Stimulated activated CD4-positive, alpha-beta T cell treated with anti-CD3 and anti-CD28 coated beads, Interleukin-12 subunit alpha, Interleukin-12 subunit beta, amount 100 ng/mL, for 48 hours (primary cell): ENCODE measurements at places on chromosomes 4 and X.

DNA sequence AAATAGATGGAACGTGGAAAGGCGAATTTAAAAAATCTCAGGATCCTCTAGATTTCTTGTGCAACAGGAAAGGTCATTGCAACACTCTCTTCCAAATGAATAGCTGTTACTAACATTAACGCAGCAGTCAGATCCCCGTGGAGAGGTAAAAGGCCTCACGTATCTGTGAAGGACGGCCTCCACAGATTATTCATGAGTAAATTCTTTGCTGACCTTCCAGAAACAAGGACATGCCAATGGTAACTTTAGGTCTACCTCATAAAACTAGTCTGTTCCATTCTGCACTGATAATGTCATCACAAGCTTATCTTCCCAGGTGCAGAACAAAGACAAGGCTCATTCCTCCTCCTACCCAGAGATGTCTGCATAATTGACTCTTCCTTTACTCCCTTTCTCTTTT is 16.1 kb upstream of the REPS2 start:
- DNase-seq: no peak

DNA sequence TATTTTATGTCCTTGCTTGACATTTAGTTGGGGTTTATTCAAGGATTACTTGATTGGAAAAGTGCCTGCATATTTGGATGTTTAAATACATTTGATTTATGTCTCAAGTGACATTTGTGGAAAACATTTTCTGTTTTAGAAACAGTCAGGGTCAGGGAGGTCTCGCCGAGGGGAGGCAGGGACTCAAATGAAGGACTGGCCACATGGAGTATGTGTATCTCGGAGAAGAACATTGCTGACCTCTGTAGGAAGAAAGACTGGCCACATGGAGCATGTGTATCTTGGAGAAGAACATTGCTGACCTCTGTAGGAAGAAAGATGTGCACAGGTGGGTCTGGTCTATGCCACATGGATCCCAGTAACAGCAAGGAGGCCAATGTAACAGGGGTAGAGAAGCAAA is 233.6 kb downstream of the TRIML1 start:
- DNase-seq: no peak

DNA sequence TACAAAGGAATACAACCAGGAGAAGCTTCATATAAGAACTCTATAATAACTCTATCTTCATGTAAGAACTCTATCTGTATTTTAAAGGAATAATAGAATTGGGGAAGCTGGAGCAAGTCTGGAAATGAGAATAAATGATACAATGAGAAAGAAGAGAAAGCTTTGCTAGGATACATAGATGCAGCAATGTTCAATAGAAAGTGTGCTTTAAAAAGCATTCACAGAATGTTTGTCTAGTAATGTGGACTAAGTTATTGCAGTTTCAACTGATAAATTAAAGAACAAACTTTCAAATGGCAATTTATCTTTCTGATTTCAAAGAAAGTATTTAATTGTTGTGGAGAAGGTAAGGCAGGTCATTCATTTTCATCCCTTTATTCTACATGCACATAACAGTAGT is 104.9 kb downstream of the TTC29 start:
- DNase-seq: no peak

DNA sequence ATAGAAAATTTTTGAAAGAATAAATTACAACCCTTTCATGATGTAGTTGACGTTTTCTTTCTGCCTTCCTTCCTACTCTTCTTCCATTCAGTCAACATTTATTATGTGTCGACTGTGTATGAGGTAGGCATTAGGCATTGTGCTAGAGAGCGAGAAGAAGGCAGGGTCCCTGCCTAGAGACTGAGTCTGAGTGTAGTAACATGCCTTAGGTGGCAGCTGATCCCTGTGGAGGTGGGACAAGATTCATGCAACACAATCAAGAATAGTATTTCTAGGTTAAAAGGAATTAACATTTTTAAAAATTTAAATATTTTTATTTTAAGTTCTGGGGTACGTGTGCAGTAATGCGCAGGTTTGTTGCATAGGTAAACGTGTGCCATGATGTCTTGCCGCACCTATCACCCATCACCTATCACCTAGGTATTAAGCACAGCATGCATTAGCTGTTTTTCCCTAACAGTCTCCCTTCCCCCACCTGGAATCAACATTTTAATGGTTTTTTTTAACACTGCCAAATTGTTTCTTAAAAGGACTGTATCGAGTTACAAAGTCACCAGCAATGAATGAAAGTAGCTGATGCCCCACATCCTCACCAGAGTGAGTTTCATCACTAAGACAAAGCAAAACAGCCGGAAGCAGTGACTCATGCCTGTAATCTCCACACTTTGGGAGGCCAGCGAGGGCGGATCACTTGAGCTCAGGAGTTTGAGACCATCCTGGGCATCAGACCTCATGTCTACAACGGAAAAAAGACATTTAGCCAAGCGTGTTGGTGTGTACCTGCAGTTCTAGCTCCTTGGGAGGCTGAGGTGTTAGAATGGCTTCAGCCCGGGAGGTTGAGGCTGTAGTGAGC is 84.0 kb downstream of the WWC2 start:
- peak; percentile 22 for DNase-seq

GRCh38 chr4:2289311-2289954 is 27.5 kb upstream of the MXD4 start:
- DNase-seq: no peak

DNA sequence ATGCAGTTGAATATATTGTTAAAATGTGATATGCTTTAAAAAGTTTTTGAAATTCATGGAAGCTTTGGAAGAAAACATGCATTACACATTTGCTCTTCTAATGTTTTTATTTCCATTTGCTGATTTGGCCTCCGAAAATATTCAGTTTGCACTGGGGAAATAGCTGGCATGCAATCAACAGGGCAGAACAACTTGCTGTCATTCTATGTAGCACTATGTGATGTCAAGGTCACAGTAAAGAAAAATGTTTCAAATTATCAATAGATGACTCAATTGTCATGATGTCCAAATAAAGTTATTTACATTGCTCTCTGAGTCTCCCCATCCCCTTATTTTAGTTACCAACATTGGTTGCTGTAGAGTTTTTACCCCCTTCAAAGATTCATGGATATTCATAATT is 119.2 kb downstream of the TLL1 start:
- DNase-seq: no peak

DNA sequence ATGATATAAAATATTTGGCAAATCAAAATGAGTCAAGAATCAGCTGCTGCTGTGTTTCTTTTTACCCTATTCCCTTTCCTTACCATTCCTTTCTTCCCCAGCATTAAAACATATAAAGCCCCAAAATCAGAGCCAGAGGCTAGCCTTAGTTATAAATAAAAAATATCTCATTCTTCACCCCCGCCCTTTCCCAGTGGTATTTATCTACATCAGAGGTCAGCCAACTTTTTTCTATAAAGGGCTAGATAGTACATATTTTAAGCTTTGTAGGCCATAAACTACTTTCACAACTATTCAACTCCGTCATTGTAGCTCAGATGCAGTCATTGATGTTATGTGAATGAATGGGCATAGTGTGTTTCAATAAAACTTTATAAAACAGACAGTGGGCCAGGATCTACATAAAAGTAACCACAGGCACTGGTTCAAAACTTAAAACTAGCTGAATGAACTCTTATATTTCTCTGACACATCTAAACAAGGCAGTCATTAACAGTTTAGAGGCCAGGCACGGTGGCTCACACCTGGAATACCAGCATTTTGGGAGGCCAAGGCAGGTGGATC is 30.5 kb upstream of the TCEANC start:
- DNase-seq: no peak

DNA sequence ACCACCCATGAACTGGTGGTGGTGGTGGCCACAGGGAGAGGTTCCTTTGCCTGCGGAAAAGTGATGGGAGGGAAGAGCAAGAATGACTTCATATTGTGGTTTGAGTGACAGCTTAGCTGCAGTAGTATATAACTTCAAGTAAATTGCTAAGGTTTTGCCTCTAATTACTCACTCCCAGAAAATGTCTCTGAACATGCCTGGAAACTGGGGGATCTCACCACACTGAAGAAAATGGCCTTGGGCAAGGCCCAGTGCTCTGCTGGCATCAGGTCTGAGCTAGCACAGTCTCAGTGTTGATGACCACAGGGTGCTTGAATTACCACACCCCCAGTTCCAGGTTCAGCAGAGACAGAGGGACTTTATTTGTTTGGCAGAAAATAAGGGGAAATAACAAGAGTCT is 2085.4 kb downstream of the ARAP2 start:
- no peak for DNase-seq

GRCh38 chr4:151184523-151185458 is 85.4 kb downstream of the RPS3A start:
- DNase-seq: no peak

GRCh38 chrX:54748626-54749025 is 49.4 kb downstream of the ITIH6 start:
- no peak for DNase-seq

GRCh38 chr4:73499996-73500765 is 18.6 kb downstream of the AFM start:
- no peak for DNase-seq

GRCh38 chrX:47992669-47993068 is 11.1 kb downstream of the ZNF182 start:
- DNase-seq: no peak

DNA sequence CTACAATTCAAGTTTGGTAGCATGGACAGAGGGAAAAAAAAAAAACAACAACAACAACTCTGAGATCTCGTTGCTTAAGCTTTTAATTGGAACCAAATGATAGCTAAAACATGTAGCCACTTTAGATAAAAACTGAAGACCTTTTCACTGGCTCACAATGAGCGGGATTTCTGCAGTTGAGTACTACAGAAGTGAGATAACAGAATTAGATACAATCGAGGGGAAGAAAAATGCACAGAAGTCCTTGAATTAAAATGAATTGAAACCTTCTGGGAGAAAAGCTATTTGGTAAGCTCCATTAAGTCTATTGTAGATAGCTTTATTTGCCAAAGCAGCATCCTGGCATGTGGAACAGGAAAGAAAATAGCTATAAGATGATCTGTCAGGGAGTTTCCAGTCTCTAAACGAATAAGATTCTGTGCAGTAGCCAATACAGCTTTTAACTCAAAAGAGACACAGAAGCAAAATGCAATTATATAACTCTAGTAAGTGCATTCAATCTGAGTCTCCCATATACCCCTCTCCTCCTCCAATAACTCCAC is 248.5 kb downstream of the ENOX2 start:
- no peak for DNase-seq

GRCh38 chr4:87365348-87365747 is 25.6 kb downstream of the HSD17B11 start:
- DNase-seq: no peak

DNA sequence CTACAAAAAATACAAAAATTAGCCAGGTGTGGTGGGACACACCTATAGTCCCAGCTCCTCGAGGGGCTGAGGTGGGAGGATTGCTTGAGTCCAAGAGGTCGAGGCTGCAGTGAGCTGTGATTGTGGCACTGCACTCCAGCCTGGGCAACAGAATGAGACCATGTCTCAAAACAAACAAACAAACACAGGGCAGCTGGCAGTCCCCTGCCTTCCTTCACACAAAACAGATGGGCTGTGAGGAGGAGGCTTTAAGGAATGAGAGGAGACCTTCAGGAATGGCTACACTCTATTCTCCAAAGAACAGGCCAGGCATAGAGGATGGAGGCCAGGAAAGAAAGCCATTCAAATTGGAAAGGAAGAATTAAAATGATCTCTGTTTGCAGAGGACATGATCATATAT is 65.6 kb upstream of the MAML3 start:
- DNase-seq: no peak

GRCh38 chr4:1765409-1766072 is 27.6 kb upstream of the FGFR3 start:
- no peak for DNase-seq

DNA sequence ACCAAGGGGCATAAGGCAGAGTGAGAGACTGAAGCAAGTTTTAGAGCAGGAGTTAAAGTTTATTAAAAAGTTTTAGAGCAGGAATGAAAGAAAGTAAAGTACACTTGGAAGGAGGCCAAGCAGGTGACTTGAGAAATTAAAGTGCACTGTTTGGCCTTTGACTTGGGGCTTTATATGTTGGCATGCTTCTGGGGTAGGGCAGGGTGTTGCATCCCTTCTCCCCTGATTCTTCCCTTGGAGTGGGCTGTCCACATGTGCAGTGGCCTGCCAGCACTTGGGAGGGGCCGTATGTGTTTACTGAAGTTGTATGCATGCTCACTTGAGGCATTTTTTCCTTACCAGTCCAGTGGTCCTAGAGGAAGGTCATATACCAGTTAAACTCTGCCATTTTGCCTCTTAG is 35.3 kb upstream of the GPR173 start:
- DNase-seq: no peak

- no peak for DNase-seq
Measured at GRCh38 chrX:2145692-2146367, 354.9 kb downstream of the DHRSX start.

GRCh38 chr4:160745126-160745525 is 1418.7 kb downstream of the FSTL5 start:
- DNase-seq: no peak

- no peak for DNase-seq
Measured at GRCh38 chrX:103847174-103847870, 15.3 kb upstream of the RAB9B start.

- DNase-seq: no peak
Measured at GRCh38 chr4:89172865-89173264, 61.5 kb downstream of the TIGD2 start.

GRCh38 chr4:151792995-151793394 is 32.2 kb upstream of the GATB start:
- no peak for DNase-seq

GRCh38 chrX:13489454-13489853 is 79.9 kb upstream of the EGFL6 start:
- DNase-seq: no peak

DNA sequence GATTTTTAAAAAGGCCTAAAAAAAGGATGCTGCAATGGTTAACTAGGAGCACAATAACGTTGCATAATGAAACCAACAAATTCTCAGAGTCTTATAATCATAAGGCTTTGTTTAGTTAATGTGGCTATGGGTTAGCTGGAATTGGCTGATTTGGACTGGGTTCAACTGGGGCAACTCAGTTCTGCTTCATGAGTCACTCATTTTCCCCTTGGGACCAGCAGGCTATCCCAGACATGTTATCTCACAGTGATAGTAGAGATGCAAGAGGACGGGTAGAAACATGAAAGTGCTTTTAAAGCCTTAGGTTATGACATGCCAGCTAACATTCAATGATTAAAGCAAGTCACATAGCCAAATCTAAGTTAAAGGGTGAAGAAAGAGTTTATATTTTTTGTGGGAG is 189.2 kb upstream of the GK2 start:
- DNase-seq: no peak

DNA sequence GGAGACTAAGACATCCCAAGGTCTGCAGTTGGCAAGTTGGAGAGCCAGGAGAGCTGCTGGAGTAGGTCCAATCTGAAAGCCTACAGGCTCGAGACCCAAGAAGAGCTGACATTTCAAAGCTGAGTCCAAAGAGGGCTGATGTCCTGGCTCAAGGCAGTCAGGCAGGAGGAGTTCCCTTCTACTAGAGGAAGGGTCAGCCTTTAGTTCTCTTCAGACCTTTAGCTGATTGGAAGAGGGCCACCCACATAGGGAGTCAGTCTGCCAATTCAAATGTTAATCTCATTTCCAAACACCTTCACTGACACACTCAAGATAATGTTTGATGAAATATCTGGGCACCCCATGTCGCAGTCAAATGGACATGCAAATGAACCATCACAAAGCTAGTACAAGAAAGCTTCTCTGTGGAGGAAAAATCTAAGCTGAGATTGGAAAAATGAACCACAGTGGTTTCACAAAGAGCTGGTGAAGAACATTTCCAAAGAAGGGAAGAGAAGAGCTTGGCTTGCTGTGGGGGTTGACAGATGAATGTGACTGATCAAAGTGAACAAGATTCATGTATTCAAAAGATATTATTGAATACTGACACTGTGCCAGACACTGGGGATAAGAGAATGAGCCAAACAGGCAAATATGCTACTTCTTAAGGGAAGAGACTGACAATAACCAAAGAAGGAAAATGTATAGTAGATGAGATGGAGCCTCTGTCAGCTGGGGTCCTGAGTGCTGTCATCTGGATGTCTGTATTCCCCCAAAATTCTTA is 61.2 kb downstream of the STK32B start:
- DNase-seq: no peak
